HFF-Myc (cell line): ENCODE measurements at places on chromosomes 12 and 14.

GRCh38 chr12:121657305-121658008 lies 12.0 kb downstream of the MORN3 start:
- no peak for DNase-seq

DNA sequence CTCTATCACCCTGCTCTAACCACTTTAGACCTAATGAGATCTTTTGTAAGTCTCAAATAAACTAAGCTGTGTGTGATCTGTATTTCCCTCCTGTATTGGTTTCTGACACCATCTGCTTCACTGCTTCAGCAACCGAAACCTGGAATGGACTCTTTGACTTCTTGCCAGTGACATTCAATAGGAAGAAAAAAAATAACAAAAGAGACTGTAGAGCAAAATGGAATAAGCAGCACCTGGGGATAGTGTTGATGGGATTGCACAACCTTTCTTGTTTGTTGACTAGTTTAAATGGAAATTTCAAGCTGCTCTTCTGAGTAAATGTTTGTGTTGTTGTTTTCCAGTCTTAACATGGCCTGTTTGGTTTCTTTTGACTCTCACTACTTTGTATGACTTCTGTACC lies 888.6 kb upstream of the SEL1L start:
- DNase-seq, result no peak

GRCh38 chr14:56206596-56206995 lies 88.4 kb downstream of the PELI2 start:
- DNase-seq, result no peak

DNA sequence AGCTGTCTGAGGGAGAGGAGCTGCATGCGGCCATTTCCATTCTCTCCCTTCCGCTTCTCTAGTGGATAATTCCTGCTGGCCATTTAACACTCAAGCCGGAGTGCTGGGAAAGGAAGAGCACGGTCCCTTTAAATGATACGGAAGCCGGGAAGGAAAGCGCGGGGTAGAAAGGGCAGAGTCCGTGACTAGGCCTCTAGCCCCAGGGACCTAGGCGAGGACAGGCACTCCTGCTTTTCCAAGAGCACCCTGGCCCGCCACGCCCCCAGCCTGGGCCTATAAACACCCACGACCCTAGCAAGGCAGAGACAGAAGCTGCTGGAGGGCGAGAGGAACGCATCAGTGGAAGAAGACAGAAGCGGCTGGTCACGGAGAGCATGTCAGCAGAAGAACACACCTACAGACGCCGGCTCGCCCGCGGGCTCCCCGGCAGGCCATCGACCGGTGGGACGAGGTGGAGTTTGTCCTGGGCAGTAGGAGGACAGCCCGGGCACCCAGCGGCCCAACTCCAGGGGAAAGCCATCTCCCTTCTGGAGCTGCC lies 1206.6 kb upstream of the TMEM132C start:
- no peak for DNase-seq

GRCh38 chr12:22700106-22700505 lies 75.1 kb downstream of the ETNK1 start:
- DNase-seq, result no peak

GRCh38 chr12:85843606-85844310 lies 7.5 kb upstream of the RASSF9 start:
- DNase-seq, result no peak

- DNase-seq, result no peak
Observed at GRCh38 chr12:116397148-116397547, 119.7 kb upstream of the MED13L start.

DNA sequence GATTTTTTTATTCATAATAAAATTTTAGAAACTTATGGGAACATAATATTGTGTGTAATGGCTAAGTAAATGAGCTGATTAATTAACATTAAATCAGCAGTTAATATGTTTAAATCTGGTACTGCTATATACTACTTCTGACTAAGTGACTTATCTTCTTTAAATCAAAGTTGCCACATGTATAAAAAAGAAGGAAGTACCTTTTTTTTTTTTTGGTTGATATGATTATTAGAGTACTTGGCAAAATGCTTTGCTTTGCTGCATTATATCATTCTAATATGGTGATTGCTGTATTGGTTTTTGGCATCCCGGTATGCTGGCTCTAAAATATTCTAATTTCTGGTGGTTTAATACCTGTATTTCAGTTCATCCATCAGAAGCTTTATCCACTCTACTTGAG lies 319.1 kb upstream of the RGS6 start:
- DNase-seq, result no peak

DNA sequence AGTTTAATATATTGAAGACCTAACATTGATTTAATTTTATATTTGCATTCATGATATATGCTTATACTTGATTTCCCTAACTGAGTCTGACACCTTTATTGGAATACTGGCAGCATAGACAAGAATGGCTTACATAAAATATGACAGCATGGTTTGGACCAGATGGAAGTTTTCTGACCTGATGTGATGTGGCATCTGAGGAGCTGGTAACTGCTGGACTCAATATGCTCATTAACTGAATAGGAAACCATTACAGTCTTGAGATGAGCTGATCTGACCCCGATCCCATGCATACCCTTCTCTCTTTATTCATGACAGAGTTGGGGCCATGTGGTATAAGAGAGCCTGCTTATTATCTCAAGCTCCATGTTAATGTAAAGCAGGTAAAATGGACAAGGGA lies 604.8 kb upstream of the SEL1L start:
- DNase-seq, result no peak

DNA sequence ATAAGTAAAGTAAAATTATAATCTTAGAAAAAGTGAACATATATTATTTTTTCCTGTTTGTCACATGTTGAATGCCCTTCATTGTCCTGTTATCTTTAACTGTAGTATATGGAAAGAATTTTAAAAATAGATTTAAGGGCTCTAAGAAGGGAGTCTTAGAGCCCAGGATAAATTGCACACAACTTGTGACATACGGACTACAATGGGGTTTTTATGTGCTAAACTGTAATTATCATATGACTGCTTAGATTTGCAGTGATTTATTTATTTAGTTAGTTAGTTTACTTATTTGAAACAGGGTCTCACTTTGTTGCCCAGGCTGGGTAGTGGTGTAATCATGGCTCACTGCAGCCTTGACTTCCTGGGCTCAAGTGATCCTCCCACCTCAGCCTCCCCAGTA lies 187.8 kb upstream of the HMGA2 start:
- DNase-seq, result no peak

- no peak for DNase-seq
Observed at GRCh38 chr14:73170686-73171085, 34.4 kb downstream of the PSEN1 start.

DNA sequence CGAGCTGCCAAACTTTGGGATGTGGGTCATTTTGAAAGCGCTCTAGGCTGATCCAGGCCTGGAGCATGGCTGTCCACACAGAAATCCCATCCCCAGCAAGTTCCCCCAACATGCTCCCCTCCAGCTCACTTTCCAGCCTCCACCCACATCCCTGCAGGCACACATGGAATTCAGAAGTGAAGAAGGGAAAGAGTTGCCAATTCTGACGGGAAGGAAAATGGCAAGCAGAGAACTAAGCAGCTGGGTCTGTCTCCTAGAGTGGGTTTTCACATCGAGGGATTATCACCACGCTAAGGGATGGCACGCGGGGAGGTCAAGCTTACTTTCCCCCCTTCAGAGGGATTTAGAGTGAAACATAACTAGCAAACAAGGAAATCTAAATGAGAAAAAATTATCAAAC lies 142.3 kb downstream of the RIMBP2 start:
- no peak for DNase-seq

DNA sequence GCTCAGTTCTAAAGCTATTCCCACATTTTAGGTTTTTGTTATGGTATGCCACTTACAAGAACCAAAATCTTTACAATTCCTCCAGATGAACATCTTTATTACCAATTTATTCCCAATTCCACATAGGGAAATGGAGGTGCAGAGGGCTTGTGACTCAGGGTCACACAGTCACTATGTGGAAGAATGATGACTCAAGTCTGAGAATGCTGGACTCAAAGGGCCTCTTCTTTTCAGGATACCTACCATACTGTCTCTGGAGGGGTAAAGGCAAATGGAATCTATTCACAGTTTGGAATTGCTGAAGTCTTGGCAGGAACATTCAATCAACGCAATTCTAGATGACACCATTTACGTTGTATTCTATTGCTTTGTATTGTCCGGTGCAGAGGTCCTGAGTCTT lies 48.2 kb upstream of the MANSC4 start:
- no peak for DNase-seq

DNA sequence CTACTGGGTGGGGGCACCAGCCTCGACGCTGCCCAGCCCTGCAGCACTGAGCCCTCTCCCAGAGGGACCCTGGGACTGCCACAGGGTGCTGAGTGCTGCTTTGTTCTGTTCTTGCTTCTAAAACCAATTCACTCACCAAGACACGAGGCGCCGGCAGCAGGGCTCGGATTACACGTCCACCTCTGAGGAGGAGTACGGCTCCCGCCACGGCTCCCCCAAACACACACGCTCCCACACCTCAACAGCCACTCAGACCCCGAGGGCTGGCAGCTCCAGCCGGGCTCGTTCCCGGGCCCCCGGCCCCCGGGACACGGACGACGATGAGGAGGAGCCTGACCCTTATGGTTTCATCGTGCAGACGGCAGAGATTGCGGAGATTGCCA lies 24.3 kb downstream of the CEP170B start:
- no peak for DNase-seq

DNA sequence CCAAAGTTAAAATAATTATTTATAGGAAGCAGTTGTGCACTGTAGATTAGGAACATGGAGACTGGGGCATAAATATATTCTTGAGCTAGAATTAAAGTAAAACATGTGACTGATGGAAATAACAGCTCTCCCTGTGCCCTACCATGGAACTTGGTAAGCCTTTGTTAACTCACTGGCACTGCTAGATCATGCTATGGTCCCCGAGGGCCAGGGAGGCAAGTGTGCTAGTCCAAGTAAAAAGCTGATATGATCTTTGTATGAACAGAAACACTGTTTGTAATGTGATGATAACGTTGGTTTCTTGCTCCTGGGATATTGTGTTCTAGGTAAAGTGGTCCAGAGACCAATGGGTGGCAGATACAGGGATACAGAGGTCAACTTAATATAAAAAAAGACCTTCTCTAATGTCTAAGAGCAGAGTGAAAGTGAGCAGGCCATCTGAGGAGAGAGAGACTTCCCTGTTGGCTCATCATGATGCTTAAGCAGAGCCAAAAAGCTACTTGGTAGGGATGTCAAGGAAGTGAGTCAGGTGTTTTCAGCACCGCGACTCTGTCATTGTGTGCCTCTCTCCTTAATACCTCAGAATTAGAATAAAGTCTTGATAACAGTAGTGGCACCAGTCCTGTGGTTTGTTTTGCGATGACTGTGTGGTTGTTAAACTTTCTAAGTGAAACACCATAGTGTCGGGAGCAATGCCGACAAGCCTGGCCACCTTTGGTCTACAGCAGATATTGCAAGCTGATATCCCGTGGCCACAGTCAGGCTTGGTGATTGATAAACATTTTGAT lies 27.6 kb downstream of the BICD1 start:
- DNase-seq, result no peak

DNA sequence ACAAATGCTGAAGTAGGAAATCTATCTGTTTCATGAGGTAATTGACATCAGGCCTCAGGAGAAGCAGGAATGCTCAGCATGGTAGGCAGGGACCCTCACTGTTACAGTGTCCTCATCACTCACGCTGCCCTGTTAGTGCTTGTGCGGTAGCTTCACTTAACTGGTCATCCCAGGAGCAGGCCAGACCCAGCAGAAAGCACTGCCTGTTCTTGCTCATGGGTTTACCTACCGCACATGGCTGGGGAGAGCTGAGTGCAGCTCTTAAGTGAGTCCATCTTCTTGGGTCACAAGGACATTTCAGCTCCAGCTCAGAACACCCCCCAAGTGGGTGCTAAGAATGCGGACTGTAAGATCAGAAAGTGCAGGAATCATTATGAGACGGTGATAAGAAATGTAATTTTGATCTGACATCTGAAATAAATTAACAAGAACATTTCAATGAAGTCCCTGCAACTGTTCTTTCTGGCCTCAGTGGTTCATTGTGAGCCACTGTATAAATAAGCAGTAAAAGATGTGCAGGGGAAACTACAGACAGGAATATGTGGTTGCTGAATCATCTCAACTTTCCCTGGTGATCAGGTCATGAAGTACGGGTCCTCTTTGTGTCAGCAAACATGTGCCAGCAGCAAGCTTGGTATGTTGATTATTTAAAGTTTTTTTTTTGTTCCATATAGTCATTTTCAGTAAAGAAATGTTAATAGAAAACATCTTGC lies 757.7 kb upstream of the TMEM132C start:
- peak; percentile 69 for DNase-seq

DNA sequence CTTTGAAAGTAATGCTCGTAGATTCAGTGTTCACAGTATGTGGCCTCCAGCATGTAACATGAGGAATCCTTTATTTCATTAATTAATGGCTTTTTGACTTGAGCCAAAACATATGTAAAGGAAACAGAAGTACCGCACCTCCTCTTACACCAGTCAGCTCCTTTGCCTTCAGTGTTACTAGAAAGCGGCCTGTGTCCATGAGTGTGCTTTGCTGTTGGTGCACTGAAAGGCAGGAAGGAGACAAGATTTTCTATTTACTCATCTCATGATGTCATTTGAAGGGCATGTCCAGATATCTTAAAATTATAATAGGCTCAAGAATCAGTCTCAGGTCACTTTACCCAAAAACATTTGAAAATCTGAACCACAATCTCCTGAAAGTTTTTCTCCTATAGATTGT lies 9.9 kb upstream of the CCT2 start:
- DNase-seq, result no peak

- no peak for DNase-seq
Observed at GRCh38 chr12:12025799-12026386, 44.8 kb upstream of the BCL2L14 start.

DNA sequence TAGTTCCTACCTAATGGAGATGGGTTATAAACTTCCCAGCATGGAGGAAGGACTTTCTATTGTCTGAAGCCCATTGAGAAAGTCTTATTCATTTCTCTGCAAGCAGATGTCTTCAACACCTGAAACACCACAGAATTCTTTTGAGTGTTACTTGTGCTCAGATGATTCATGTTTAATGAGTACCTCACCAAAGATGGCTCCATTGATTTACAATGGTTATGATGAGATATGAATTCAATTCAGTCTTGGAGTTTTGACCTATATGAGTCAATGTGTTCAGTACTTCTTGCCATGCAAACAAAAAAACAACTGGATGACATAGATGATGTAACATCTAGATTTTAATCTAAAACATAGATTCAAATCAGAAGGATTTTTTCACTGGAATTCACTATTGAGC lies 15.4 kb upstream of the PAWR start:
- DNase-seq, result no peak

DNA sequence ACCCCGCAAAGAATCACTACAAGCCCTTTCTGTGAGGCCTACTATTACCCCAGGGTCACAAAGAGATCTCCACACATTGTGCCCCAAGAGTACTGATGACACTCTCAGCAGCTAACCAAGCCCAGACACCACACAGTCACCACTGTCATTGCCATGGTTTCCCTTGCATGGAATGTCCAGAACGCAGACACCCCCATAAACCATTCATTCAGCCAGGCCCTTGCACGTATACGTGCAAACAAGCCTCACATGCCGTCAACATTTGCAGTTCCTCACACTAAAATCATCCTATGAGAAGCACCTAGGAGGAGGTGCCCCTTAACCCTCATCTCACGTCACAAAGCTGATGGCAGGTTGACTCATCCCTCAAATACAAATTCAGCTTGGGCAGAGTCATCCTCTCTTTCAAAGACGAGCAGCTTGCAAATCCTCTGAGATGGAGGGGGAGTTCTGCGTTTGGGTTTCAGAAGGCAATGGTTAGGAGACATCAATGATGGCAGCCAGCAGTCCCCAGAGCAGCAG lies 17.1 kb upstream of the KRT77 start:
- DNase-seq, result no peak

- DNase-seq, result peak; percentile 79
Observed at GRCh38 chr14:54312166-54312801, 84.5 kb upstream of the CDKN3 start.
